ENCODE measurements at places on chromosomes 3 and 15. TPM values are rescaled to one million over a fixed set of nuclear protein-coding genes. Genes with fewer than 3 reads are reported as not detected.

Gene MBNL1
- 162 TPM for total RNA-seq

Gene GCSAM
- not detected for total RNA-seq

Gene CCR1
- not detected for total RNA-seq

Gene ARIH2
- total RNA-seq = 84.5 TPM

Gene RETNLB
- not detected for total RNA-seq

Gene CYP8B1
- total RNA-seq = not detected

Gene AMOTL2
- total RNA-seq = 99.8 TPM

Gene P2RY1
- under 0.01 TPM for total RNA-seq

Gene IMPG2
- 0.21 TPM for total RNA-seq

Gene IQGAP1
- total RNA-seq = 98.5 TPM
